ENCODE measurements at places on chromosomes 7 and 10. TPM values are rescaled to one million over a fixed set of nuclear protein-coding genes. Genes with fewer than 3 reads are reported as not detected.

The RSBN1L gene
- 19.7 TPM for total RNA-seq

The IQUB gene
- 0.83 TPM for total RNA-seq

The IGF2BP3 gene
- total RNA-seq, result 4.3 TPM

The ZNF716 gene
- total RNA-seq, result not detected

The SEMA4G gene
- total RNA-seq, result 1.8 TPM

The PRLHR gene
- total RNA-seq, result not detected

The GIMAP7 gene
- not detected for total RNA-seq

The CARD11 gene
- not detected for total RNA-seq

The GPR26 gene
- not detected for total RNA-seq

The WIPF3 gene
- 0.33 TPM for total RNA-seq

The AFAP1L2 gene
- total RNA-seq, result 0.77 TPM

The CUBN gene
- total RNA-seq, result 1.3 TPM

The MARCHF5 gene
- 17.3 TPM for total RNA-seq

The CLEC2L gene
- not detected for total RNA-seq

The NANOS1 gene
- total RNA-seq, result 1.2 TPM

The JAKMIP3 gene
- total RNA-seq, result under 0.01 TPM

The TUBB8 gene
- not detected for total RNA-seq

The CH25H gene
- total RNA-seq, result 8.2 TPM

The C10orf53 gene
- not detected for total RNA-seq

The FBXL15 gene
- total RNA-seq, result 7.3 TPM

The RNLS gene
- 11.3 TPM for total RNA-seq

The OR2F1 gene
- total RNA-seq, result not detected

The ADD3 gene
- 93.0 TPM for total RNA-seq

The GSAP gene
- 10.3 TPM for total RNA-seq

The ATG9B gene
- under 0.01 TPM for total RNA-seq

The VTI1A gene
- 30.9 TPM for total RNA-seq

The ABCC2 gene
- total RNA-seq, result 0.66 TPM

The IDI2 gene
- not detected for total RNA-seq

The HDAC9 gene
- 3.6 TPM for total RNA-seq

The RAB19 gene
- not detected for total RNA-seq

The ARID5B gene
- 145 TPM for total RNA-seq

The LIPN gene
- total RNA-seq, result not detected

The C7orf33 gene
- not detected for total RNA-seq

The TRIM73 gene
- total RNA-seq, result 0.51 TPM

The OGDHL gene
- total RNA-seq, result under 0.01 TPM

The NCF1 gene
- under 0.01 TPM for total RNA-seq

The RBP3 gene
- not detected for total RNA-seq

The SLC16A9 gene
- total RNA-seq, result 0.26 TPM

The CHST15 gene
- total RNA-seq, result 7.9 TPM

The ZCWPW1 gene
- total RNA-seq, result 2.8 TPM

The EGR2 gene
- 2.1 TPM for total RNA-seq

Data from fibroblast of lung (primary cell).